ENCODE measurements at places on chromosomes 6 and 20.

GRCh38 chr20:53609491-53610445, 16.1 kb upstream of the ZNF217 start:
- no peak for DNase-seq

DNA sequence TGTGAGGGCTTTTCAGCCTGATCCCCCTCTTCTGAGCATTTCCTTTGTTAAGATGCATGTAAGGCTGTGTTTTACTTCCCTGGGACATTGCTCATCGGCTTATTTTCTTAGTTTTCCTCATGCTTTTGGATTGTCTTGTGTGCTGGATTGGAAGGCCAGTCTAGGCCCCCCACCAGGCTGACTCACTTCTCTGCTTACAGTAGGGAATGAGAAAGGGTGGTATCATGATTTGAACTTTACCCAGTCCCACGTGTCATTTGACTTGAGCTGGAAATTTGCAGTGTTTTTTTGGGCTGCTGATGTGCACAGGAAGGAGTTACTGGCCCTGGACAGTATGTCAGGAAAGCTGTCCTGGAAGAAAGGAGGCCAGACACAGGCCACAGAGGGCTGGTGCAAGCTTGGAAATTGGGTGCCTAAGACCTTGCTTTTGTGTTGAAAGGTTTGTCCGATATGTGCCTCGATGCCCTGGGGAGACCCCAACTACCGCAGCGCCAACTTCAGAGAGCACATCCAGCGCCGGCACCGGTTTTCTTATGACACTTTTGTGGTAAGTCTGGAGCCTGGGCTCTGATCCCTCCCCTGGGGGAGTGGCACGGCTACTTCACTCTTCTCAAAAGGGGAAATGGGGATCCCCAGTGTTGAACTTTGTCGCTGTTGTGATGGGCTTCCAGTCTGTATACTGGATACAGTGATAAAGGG, 12.8 kb downstream of the RNF114 start:
- DNase-seq, result peak; percentile 69

GRCh38 chr6:68638230-68638900, 3.3 kb downstream of the ADGRB3 start:
- DNase-seq, result no peak

DNA sequence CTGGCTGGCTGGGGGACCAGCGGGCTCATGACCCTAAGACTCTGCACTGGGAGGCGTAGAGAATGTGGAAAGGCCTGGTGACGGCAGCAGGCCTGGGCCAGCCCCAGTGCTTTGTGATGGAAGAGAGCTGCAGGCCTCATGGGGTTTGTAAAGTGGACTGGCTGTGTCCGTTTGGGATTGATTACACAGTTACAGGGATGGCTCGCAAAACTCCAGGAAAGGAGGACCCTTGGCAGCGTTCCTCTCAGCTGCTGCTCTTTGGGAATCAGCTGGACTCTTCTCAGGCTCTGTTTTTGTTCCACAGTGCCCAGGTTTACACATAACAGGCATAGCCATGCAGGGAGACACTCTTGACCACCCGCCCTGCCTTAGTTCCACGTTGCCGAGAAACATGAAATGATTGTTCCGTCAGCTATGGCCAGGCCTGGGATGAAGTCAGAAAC, 89.0 kb downstream of the SLX4IP start:
- no peak for DNase-seq

- no peak for DNase-seq
Observed at GRCh38 chr6:136290410-136291010, 864 bp upstream of the BCLAF1 start.

GRCh38 chr6:52155791-52156576, 30.2 kb upstream of the IL17A start:
- no peak for DNase-seq

GRCh38 chr6:56241124-56241802, 6.1 kb downstream of the COL21A1 start:
- DNase-seq, result no peak

- DNase-seq, result no peak
Observed at GRCh38 chr20:4091490-4092479, 76.4 kb upstream of the RNF24 start.

DNA sequence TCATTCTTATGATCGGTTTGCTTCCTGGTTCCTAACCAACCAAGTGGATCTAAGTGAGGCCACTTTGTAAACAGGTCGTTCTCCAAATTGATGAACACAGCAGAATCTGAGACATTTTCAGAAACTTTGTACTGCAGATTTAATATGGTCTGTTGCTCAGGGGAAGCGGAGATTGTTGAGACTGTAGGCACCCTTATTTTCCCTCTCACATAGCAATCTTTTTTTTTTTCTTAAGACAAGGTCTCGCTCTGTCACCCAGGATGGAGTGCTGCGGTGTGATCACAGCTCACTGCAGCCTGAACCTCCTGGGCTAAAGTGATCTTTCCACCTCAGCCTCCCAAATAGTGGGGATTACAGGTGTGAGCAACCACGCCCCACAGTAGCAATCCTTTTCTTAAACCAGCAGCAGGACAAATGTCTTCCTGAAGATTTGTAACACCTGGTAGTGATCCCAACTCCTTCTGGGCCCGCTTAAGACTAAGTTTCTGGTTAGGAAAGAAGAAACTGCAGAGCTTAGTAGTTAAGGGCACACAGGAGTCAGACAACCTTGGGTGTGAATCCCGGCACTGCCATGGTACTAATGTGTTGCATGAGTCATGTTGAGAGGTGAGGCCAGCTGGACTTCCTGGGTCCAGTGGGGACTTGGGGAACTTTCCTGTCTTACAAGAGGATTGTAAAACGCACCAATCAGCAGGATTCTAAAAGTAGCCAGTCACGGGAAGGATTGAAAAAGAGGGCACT, 48.4 kb upstream of the EZR start:
- no peak for DNase-seq

DNA sequence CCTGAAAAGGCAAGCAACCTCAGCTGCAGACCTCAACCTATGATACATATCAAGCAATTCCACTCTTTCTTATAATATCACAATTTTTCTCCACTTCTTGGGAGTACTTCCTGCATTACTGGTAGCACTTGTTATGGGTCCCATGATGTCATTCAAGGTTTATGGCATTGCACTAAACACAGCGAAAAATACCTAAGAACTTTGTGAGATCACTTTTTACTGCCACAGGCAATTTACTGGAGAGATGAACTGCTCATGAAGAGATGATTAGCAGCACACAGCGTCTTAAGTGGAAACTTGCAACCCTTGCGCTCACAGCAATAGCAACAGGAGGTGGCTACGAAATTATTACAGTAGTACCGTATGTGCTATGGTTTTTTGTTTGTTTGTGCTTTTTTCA, 19.3 kb upstream of the RIMS4 start:
- DNase-seq, result no peak

DNA sequence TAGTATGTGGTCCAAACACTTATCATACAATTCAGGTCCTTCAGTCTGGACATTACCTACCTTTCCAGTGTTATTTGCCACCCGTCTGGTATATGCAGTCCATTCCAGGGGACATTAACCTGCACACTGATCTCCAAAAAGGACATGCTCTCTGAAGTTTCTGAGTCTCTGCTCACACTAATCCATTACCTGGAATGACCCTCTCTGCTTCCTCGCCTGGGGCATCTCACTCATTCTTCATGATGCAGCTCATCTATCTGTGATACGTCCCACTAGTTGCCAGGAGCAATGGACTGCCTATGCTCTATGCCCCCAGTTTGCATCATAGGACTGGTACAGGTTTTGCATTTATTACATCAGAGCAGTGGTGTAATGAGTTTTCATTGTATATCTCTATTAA, 5.9 kb upstream of the TUBB2B start:
- DNase-seq, result no peak

DNA sequence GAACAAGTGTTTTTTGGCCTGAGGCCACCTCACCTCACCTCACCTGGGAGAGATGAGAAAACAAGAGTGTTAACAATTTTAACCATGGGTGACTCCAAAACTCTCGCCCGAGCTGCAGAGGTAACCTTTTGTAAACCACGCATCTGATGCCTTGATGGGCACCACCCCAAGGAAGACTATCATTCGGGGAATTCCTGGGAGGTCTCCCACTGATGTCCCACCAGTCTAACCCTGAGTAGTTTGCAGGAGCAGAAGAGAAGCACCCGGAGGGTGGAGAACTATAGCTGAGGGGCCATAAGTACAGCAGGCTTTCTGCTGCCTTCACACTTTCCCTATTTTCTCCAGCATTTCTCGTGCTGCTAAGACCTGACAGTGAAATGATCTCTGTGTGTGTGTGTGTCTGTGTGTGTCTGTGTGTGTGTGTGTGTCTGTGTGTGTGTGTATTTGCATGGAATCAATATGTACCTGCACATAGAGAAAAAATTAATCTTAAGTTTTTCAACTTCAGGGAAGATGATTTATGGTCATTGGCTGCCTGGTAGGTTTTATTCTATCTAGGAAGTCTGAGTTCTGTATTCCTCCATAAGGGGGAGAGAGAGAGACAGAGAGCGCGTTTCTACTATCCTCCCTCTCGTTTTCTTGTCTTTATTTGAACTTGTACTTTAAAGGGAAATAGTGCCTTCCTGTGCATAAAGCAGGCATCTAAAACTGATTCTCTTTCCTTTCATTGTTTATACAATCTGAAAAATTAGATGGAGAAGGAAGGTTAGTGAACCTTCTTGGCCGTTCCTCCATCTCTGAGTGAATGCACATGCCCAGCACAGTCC, 75.8 kb downstream of the CAP2 start:
- no peak for DNase-seq

DNA sequence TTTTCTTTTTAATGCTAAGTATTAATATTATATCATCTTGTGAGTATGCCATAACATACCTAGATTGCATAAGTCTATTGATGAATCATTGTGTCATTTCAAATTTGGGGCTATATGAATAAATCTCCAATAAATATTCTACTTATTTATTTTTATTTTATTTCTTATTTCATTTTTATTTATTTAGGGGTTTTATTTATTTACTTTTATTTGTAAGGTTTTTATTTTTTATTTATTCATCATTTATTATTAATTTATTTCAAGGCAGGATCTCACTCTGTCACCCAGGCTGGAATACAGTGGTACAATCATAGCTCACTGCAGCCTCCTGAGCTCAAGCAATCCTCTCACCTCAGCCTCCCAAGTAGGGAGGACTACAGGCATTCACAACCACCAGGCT, 36.3 kb downstream of the BMP5 start:
- DNase-seq, result no peak

DNA sequence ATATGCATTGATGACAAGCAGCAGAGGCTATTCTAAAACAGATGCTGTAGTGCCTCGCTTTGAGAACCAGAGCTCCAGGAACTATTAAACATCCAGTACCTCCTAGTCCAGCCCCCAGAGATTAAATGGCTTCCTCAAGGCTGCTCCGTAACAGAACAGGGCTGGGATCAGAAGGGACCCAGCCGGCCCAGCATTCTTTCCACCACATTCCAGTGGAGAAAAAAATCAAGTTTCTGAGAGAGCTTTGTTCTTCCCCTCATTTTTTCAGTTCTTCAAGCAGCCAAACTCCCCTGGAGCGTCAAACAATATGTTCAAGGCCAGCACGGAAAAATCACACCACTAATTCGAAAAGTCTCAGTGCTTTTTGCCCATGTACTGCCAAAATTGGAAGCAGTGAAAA, 5.8 kb upstream of the STMND1 start:
- DNase-seq, result no peak

GRCh38 chr6:3209114-3210023, 18.1 kb downstream of the TUBB2B start:
- DNase-seq, result peak; percentile 98

GRCh38 chr20:63061051-63061770, 54.4 kb upstream of the BHLHE23 start:
- no peak for DNase-seq

DNA sequence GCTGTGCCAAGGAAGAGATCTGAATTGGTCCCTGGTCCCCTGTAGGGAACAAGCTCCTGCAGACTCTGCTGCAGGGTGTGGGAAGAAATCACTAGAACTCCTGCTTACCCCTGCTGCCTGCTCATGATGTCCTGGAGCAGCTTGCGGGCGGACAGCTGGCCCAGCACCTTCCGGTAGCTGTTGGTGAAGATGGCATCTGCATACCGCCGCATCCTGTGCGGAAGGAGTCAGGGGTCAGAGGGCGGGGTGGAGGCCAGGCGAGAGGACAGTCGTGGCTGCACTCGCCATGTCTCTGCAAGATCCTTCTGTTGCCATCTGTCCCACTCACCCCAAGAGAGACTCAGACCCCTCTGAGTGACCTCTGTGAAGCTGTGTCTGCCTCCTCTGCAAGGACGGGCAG, 5.3 kb downstream of the GHRH start:
- no peak for DNase-seq

GRCh38 chr20:41411391-41411847, 44.8 kb upstream of the EMILIN3 start:
- no peak for DNase-seq

DNA sequence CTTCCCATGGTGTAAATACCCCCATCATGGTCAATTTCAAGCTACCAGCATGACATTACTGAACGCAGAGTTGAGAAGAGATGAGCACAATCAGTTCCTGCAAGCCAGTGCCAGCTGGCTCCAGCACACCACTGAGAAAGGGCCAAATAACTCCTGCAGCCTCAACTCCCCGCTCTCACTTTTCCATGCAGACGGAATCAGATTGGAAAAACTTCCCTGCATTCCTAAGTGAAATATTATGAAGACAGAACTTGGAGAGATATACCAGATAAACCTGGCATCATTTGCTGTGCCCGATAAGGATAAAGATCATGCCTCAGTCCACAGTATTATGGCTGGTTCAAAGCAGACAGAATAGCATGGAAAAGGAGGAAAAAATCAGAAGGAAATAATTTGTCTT, 56.7 kb downstream of the FILIP1 start:
- no peak for DNase-seq

DNA sequence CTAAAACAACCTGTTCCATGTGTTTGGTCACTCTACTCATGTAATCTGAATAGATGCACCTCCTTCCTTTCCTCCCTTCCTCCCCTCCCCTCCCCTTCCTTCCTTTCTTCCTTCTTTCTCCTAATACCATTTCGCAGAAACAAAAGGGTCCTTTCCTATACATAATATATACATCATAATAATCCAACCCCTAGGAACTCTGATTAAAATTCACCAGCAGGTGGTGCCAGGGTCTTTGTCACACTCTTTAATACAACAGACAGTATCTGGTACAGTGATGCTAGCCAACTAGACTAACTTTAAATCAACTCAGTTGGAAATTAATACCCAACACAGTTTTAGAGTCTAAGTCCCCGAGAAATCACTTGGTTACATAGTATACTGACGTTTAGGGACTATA, 181.2 kb upstream of the SHLD1 start:
- no peak for DNase-seq

GRCh38 chr20:46036370-46036769, 7.4 kb downstream of the SLC12A5 start:
- no peak for DNase-seq

DNA sequence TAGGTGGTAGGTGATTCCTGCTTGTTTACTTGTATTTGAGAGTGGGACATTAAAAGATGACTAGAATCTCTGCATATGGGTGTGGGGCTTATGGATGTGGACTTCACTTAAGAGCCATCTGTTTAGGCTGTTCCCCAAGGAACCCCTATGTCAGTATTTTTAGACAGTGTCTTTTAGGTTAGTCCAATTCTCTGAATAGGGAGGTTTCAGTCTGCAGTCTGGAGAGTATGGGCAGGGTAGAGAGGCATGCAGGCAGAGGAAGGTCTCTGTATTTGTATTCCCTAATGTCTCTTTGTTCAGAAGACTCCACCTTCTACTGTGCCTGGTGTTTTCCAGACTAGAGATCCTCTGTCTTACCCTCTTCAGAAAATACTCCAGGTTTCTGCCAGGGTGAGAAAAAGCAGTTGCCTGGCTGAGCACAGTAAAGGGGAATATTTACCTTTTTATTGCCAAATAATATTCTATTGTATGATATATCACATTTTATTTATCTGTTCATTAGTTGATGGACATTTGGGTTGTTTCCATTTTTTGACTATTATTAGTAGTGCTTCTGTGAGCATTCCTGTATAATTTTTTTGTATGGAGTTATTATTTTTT, 19.1 kb downstream of the SLX4IP start:
- DNase-seq, result no peak

GRCh38 chr20:57501461-57502335, 23.2 kb downstream of the CTCFL start:
- DNase-seq, result peak; percentile 9

Data from BJ (cell line).